Fibroblast of villous mesenchyme (primary cell): ENCODE measurements at places on chromosomes 2 and 18. TPM values are rescaled to one million over a fixed set of nuclear protein-coding genes. Genes with fewer than 3 reads are reported as not detected.

Gene SRD5A2
- under 0.01 TPM in 1 of 2 replicates, not detected in the other for total RNA-seq

Gene MPP4
- total RNA-seq, result 5.2 and 5.5 TPM in 2 replicates

Gene DIPK1C
- not detected in 2 replicates for total RNA-seq

DNA sequence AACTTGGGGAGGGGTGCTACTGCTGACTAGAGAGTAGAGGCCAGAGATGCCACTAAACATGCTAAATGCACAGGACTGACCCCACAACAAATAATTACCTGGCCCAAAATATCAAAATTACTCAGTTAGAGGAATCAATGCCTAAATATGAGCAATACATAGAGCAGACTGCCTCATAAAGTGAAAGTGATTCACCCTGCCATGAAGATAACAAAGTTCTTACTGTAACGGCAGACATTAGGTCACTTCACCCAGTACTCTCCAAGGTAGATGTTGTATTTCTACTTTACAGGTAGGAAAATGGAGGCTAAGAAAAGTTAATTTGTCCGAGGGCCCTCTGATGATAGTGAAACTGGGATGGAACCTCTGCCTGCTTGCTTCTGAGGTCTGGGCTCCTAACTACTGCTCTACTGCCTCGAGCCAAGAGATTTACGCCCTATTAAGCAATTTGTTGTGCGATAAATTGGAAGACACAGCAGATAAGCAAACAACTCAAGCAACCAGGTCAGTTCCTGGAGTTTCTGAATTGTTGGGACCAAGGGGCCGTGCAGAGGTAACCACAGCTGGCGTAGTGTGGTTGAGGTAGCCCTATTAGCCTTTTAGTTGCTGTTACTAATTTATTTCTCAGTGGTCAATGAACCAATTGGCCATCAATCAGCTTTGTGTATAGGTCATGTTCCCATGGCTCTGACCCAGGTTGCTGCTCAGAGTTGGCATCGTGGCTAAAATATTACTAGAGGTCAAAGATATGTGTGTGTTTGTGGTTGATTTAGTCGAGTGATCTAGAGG is 4.8 kb downstream of the DHRS9 start:
- no peak for DNase-seq

- no peak for DNase-seq
Observed at GRCh38 chr2:68834737-68835376, 36.3 kb downstream of the BMP10 start.

- peak; percentile 85 for DNase-seq
Observed at GRCh38 chr18:22977847-22978701, 44.9 kb downstream of the RBBP8 start.
